NCI-H1105 (cell line): ENCODE measurements at places on chromosomes 1 and 21.

DNA sequence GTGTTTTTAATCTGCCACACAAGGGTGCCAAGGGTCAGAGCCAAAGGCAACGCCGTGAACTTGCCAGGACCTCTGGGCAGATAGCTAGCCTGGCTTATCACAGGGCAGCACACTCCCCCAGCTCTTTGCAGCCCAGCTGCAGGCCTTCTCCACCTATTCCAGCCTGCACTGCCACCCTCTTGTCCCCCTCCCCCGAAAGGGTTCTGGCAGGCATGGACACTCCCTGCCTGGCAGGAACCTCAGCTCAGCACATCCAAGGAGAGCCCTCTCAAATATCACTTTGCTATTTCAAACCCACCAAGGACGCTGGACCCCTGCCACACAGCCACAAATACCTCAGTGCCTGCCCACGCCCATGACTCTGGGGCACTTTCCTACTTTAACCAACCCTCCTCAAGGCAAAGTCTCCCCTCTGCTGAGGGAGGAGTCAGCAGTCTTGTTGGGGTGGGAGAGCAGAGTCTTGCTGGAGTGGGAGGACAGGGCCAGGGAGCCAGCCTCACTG is 9.1 kb downstream of the SSBP3 start:
- no peak for DNase-seq

GRCh38 chr1:59509341-59509875 is 212.5 kb downstream of the FGGY start:
- no peak for DNase-seq

- DNase-seq = no peak
Measured at GRCh38 chr1:39729030-39729429, 9.7 kb upstream of the PPIE start.

GRCh38 chr1:32580348-32581017 is 41.3 kb downstream of the ZBTB8A start:
- DNase-seq = no peak

DNA sequence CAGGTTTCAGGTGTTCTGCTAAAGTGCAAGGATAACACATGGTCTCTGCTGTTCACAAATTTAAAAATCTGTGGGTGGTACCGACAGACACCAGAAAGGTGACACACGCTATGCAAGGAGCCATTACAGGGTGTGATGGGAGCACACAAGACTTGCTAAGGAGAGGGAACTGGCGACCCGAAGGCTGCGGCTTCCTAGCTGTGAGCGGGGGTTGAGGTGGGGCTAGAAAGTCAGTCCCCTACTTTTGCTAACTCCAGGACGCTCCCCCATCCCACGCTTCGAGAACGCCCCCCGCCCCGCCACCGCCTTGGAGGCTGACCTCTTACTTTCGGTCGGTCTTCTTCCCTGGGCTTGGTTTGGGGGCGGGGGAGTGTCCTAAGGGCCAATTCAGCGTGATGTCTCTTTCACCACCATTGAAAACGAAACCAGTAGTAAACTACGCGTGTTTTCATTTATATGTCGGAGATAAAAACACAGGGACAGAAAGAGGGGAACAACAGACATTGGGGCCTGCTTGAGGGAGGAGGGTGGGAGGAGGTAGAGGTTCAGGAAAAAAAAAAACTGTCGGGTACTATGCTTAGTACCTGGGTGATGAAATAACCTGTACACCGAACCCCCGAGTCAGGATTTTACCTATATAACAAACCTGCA is 1.1 kb downstream of the CKS1B start:
- DNase-seq = no peak

DNA sequence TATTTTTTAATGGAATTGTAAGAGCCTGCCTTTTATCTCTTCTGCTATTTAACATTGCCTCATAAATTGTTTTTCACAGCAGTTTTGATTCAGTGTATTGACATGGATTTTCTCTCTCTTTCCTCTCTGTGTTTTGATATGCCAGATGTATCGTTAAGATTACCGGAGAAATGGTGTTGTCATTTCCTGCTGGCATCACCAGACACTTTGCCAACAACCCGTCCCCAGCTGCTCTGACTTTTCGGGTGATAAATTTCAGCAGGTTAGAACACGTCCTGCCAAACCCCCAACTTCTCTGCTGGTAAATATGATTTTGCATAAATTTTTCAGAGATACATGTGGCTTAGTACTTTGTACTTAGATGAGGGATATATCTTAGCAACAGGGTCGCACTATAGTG is 23.1 kb upstream of the DYNLT5 start:
- DNase-seq = no peak

DNA sequence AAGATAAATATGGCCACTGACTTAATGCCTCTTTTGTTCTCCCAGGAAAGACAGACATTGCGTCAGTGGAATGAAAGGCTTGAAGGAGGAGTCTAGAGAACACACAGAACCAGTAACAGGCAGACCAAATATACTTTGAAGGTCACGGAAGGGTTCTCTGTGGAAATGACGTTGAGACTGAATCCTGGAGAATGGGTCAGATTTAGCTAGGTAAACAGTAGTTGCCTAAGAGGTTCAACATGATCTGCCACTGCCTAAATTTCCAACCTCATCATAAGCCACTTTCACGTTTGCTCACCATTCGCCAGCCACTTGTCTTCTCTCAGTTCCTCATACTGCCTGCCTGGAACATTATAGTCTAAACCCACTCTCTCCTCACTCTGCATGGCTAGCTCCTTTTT is 20.5 kb downstream of the PLA2G4A start:
- no peak for DNase-seq

DNA sequence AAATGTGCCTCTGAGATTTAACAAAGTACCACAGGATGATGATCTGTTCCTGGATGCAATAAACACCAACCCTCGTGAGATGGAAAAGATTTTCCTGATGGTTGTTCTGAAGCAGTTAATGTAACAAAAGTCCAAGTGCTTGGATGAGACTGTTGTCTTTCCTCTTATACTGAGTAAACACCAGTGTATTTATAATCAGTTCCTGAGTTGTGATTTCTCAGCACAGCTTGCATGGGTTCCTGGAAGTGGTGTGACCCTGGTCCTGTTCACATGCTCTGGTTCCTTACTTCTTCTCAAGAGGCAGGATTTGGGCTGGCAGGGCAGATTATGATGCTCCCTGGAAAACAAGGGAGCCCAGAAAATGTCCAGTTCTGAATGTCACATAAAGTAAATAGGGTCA is 208.2 kb upstream of the USP24 start:
- no peak for DNase-seq

GRCh38 chr21:31524140-31524539 is 135.4 kb upstream of the SOD1 start:
- no peak for DNase-seq

DNA sequence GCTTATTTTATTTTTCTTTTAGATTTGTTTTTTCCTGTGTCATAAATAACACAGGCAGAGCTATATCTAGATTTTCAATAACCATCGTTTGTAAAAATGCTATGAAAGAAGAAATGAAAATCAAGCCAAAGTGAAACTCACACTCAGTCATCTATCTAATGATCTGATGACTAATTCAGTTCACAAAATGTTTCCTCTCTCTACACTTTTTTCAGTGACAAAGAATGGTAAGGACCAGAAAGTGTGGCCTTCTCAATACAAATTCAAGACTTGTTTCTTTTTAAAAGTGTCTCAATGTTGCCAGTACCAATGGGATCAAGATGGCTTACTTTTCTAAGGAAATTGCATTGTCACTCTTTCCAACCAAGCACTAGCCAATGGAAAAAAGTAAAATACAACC is 282.8 kb upstream of the PKN2 start:
- DNase-seq = no peak

DNA sequence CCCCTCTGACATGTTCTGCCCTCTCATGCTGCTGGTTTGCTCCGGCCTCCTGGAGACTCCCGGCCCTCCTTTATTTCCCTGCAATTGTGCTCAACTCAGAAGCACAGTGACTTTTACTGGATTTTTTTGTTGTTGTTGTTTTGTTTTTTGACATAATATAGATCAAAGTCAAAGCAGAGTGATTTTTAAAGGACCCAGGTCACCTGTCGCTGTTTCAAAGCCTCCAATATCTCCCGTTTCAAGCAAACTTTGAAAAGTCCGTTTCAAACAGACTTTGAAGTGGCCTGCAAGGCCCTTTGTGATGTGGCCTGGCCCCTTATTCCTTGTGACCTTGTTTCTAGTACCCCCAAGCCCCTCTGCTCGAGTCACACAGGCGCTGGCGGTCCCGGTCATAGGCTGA is 58.1 kb downstream of the TBCE start:
- DNase-seq = no peak

DNA sequence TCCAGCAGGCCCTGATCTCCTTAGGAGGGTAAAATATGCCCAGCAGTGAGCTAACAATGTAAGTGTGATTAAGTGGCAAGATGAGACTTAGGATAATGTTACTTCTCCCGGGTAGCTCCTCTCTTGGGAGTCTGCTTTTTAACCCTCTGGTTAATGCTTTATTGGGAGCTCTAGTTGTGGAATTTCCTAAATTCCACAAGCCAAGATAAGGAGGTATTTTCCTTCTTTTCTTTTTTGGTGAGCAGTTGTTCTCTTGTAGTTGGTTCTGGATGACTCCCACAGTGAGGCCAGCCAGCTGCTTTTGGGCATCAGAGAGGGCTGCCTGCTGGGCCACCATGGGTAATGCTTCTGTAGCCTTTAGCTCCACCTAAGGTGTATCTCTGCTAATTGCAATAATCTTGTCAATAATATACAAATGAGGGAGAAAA is 19.3 kb downstream of the C1orf52 start:
- DNase-seq = no peak

- DNase-seq = no peak
Measured at GRCh38 chr21:42473498-42474042, 22.5 kb downstream of the RSPH1 start.
